Activated CD4-positive, alpha-beta T cell treated with anti-CD3 and anti-CD28 coated beads, Interleukin-2, Interleukin-6, amounts not matched to agents 100 ng/mL and 50 ng/mL, durations not matched to agents 16 hours and 8 hours (primary cell): ENCODE measurements at places on chromosomes 12 and 14.

- DNase-seq = no peak
Observed at GRCh38 chr14:75067212-75067611, 2.2 kb upstream of the ZC2HC1C start.

DNA sequence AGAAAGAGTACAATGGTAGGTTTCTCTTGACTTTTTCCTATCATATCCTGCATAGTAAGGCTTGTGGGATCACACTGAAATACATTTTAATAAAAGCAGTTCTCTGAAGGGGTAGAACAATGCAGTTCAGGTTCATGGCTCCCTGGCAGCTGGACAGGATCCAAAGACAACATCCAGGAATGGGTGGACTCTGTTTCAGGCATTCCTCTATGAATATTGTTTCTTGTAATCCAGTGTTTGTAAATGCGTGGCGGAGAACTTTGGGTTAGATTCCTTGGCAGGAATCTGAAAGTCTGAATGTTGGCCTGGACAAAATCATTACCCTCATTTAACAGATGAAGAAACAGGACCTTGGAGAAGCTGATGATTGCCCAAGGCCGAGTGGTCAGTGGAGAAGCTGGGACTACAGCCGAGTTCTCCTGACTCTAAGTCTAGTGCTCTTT lies 43.5 kb downstream of the SYNE2 start:
- no peak for DNase-seq

DNA sequence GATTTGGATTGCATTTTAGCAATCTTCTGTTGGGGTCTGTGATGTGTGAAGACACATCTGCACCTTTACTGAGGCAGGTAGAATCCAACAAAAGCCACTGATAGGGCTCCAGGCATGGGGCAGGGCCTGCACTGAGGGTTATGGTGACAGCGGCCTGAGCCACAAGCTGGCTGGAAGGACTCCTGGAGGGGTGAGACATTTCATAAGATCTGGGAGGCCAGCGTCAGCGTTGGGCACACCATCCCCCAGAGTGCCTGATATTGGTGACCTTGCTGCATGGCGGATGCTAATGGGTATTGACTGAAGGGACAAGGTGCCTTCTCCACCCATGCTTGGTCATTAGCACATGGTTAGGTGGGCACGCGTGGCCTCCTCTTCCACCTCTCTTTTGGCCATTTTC lies 187.6 kb downstream of the CACNA1C start:
- DNase-seq = no peak

DNA sequence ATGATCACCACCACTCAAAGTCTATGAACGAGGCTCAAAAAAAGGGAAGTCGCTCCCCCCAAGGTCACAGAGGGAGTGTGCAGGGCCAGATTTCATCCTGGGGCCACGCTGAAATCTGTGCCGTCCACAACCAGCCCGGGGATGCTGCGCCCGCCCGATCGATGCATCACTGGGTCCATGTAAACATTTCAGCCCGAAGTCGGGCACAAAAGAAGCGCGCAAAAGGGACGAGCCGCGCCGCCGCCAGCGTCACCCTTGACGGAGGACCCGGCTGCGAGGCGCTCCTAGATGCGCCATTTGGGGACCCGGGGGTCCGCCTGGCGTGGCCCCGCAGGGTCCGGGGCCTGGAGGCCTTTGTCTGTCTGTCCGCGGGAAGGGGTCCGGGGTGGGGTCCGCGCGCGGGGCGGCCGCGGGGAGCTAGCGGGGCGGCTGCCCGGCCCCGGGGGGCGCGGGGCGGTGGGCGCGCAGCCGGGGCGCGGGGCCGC lies 503 bp downstream of the FBXO21 start:
- DNase-seq = peak; percentile 36

- DNase-seq = no peak
Observed at GRCh38 chr12:25733541-25733940, 180.5 kb upstream of the LMNTD1 start.

DNA sequence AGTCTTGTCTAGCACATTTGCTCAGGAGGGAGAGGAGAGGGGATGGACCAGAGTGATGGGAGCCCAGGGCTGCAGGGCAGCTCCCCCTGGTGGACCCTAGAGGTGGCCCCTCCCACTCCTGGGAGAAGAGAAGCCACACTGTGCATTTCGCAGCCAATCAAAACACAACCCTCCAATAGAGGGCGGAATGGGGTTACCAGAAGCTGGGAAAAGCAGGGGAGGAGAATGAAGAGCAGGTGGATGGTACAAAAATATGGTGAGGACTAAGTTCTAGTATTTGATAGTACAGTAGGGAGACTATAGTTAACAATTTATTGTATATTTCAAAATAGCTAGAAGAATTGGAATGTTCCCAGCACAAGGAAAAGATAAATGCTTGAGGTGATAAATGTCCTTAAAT lies 23.6 kb downstream of the VASH1 start:
- DNase-seq = peak; percentile 61

DNA sequence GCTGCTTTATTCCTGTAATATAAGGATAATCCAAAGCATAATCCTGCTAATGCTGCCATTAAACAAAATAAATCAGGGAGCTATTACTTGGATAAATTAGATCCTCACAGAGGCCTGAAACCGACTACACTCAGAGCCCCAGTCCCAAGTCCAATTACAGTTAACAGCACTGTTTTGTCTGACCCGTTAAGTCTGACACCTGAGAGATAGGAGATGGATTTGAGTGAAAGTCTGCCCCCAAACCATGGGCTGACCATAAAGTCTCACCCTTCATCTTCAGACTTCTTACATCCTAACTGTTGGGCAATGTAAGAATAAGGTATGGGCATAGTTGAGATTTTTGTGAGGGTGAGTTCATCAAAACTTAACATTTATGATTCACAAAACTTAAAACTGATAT lies 181.7 kb downstream of the PLCZ1 start:
- DNase-seq = no peak

DNA sequence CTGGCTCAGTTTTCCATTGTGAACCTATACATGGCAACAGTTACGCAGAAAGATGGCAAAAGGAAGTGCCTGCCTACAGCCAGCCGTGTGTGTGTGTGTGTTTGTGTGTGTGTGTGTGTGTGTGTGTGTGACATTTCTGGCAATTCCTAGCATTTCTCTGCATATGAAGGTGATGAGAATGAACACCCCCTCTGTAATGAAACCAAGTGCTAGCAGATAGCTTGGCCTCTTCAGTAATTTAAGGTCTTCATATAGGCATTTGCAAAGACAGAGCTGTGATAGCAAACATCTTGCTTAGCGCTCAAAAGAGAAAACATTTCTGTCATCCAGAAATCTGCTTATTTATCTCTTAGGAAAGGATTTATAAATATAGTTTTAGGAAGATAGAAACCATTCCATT lies 389.1 kb downstream of the AACS start:
- DNase-seq = no peak

DNA sequence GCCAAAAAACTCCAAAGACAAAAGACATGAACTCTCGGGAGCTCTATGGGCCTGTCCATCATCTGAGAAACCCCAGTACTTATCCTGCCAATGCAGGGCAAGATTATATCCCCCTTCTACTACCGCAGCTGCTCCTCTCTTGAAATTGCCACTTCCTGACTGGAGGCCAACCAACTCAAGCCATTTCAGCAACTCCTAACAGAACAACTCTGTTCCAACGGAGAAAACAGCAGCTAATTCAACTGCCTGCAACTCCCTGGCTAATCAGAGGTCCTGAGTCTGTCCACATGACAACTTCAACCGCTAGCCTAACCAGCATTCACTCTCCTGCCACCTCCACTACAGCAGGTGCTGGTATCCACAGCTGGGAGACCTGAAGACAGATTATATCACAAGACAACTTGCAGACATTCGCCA lies 24.1 kb downstream of the CEP83 start:
- no peak for DNase-seq

DNA sequence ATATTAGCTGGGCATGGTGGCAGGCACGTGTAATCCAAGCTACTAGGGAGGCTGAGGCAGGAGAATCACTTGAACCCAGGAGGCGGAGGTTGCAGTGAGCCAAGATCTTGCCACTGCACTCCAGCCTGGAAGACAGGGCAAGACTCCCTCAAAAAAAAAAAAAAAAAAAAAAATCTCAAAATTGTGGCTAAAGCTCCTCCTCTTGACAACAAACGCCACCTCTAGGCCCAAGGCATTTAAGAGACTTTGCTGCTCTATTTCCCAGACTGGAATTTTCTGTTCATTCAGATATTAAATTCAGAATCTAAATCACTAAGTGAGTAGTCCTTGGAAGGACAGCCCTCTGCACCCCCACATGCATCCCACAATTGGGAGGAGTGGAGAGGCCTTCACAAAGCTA lies 1.4 kb downstream of the ZFYVE1 start:
- no peak for DNase-seq

GRCh38 chr12:29552324-29552927 lies 54.9 kb upstream of the OVCH1 start:
- peak; percentile 72 for DNase-seq

DNA sequence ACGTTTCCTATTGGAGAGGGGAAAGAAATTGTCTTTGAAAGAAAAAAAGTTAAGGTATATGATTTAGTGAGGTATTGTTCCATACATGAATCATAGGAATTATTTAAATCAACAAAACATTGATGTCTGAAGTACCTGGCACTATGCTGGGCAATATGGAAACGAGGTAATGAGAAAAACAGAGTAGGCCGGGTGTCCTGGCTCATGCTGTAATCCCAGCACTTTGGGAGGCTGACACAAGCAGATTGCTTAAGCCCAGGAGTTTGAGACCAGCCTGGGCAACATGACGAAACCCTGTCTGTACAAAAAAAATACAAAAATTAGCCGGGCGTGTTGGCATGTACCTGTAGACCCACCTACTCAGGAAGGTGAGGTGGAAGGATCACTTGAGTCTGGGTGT lies 45.9 kb downstream of the AEBP2 start:
- no peak for DNase-seq

DNA sequence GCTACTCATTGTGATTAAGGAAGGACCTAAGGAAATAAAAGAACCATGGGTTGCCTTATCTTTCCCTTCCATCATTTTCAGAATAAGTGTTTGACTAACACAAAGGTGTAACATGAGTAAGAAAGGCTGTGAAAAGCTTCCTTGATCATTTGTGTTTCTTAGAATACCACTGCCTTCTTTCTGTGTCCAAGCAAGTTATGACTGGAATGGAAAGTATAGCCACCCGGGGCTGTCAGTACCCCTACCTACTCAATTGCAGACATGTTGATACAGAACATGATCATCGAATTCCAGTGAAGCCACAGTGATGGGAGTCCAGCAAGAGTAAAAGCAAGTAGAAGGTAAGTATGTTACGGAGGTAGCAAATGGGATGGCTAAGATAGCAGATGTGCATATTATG lies 209.8 kb downstream of the PELI2 start:
- DNase-seq = peak; percentile 27

DNA sequence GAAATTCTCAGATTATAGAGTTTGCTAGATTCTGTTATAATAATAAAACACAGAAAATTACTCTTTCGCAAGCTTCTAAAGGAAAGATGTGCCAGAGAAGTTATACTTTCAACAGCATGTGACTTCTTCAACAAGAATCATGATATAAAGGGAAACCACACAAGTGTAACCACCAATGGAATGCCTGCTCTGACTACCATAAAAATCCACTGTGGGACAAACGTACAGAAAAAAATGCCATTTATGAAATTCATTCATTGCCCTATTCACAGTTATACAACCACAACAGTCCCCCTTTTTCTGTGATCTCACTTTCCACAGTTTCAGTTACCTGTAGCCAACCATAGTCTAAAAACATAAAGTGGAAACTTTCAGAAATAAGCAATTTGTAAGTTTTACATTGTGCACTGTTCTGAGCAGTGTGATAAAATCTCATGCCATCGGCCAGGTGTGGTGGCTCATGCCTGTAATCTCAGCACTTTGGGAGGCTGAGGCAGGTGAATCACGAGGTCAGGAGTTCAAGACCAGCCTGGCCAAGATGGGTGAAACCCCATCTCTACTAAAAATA lies 3.2 kb downstream of the CATSPERB start:
- DNase-seq = no peak

DNA sequence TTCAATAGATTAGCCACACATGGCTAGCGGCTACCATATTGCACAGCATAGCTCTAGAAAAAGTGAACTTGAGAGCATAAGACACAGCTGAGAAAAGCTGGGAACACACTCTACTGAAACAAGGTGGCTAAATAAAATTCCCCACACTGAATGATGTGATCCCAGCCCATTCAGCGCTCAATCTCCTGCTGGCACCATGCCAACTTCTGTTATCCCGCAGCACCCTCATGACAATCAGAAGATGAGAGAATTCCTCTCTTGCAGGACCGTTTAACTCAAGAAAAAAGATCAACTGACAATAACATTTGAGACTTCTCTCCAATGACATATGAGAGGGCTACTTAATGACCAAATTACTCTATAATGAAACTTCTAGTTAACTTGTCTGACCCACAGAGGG lies 115.4 kb downstream of the ADAMTS20 start:
- DNase-seq = no peak

DNA sequence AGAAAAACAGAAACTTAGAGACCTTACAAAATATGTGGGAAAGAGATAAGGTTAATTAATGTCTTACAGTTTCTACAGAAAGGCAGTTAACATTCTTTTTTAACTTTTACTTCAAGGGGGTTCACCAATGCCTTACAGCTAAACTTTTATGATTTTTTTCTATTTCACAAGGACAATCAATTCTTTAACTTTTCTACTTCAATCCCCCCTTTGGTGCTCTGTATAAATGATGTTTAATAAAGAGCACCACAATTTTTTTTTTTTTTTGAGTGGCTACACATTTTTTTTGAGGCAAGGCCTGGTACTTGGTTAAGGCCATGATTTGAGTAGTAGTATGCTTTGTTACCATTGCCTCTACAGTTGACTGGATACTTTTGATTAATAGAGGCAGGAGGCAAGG lies 279.6 kb downstream of the PRKD1 start:
- DNase-seq = no peak

GRCh38 chr12:97292588-97292987 lies 170.0 kb upstream of the RMST start:
- no peak for DNase-seq

- no peak for DNase-seq
Observed at GRCh38 chr12:20272801-20273200, 95.5 kb upstream of the PDE3A start.

DNA sequence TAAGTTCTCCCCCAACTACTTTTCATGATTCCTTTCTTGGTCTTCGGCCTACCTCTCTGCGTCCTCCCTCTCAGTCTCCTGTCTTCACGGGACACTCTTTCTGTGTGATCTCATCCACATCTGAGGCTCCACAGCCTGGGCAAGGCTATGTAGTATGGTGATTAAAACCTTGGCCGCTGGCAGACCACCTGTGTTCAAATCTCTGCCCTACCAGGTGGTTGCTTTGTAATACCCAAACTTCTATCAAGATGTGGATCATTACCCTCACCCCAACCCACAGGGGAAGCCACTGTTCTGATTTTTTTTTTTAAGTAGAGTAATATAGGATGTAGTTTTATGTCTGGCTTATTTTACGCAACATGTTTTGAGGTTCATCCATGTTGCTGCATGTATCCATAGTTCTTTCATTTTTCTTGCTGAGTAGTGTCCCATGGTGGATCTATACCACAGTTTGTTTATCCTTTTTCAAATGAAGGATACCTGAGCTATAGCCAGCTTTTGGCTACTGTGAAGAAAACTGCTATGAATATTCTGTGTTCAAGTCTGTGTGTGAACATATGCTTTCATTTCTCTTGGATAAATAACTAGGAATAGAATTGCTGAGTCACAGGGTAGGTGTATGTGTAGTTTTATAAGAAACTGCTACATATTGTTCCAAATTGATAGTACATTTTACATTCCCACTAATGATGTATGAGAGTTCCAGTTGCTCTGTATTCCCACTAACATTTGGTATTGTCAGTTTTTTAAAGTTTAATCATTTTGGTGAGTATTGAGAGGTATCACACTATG lies 8.3 kb upstream of the STAT6 start:
- DNase-seq = no peak
